Kasumi-1 (cell line): ENCODE measurements at places on chromosomes 1 and 21.

DNA sequence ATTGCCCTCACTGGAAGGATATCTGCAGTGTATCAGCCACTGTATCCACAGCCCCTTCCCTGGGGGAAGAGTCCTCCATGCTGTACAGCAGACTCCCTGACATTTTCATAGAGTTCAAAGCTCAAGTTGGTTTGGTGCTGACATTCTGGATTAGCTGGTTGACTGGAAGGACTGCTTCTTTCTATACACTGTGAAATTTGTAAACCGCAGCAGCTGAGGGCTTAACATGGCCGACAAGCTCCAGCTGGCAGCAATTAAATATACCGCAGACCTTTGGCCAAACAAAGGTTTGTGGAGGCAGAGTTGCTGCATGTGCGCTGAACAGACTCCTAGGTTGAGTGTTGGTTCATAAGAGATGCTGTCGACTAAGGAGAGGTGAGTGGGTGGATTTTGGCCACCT is 126.4 kb downstream of the DHRS3 start:
- DNase-seq, result no peak

GRCh38 chr1:97919585-97920261 is 1.1 kb downstream of the DPYD start:
- no peak for DNase-seq

DNA sequence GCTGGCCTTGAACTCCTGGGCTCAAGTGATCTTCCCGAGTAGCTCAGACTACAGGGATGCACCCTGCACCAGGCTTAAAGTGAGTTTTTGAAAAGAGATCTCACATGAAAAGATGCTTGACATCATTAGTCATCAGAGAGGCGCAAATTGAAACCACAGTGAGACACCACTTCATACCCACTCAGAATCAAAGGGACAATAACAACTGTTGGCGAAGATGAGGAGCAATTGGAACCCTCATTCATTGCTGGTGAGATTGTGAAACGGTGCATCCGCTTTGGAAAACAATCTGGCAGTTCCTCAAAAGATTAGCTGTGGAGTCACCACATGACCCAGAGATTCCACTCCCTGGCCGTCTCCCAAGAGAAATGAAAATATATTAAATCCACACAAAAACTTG is 122.3 kb downstream of the PGBD5 start:
- no peak for DNase-seq

- DNase-seq, result no peak
Observed at GRCh38 chr21:31370281-31370892, 26.3 kb upstream of the TIAM1 start.

DNA sequence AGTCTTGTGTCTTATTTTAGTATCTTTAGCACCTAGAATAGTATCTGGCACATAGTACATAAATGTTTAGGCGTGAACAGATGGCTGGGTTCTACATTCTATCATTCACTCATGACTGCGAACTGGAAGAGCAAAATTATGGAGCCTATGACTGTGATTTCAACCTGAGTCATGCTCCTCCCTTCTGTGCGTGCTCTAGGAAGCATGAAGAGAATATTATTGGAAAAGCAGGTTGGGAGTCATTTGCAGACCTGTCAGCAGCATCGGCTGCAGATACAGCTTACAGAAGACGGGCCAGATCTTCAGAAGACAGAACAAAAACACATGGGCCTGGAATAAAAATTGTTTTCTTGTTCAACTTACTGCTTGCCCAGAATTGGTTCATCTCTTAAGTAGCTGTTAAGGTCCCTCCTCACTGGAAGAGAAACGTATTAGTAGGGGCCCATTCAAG is 344.0 kb upstream of the USP24 start:
- no peak for DNase-seq

GRCh38 chr1:8055973-8056372 is 29.9 kb upstream of the ERRFI1 start:
- no peak for DNase-seq

GRCh38 chr1:36172017-36172747 is 16.2 kb downstream of the MAP7D1 start:
- DNase-seq, result no peak

GRCh38 chr1:16244650-16245285 is 7.8 kb upstream of the CPLANE2 start:
- no peak for DNase-seq

- peak; percentile 20 for DNase-seq
Observed at GRCh38 chr1:214658785-214659184, 55.8 kb downstream of the CENPF start.

DNA sequence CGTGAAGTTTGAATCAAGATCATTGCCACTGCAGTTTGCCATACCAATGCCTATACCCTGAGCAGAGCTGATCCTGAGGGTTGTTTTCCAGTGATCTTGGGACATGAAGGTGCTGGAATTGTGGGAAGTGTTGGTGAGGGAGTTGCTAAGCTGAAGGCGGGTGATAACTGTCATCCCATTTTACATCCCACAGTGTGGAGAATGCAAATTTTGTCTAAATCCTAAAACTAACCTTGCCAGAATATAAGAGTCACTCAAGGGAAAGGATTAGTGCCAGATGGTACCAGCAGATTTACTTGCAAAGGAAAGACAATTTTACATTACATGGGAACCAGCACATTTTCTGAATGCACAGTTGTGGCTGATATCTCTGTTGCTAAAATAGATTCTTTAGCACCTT is 78.6 kb downstream of the FMN2 start:
- no peak for DNase-seq

DNA sequence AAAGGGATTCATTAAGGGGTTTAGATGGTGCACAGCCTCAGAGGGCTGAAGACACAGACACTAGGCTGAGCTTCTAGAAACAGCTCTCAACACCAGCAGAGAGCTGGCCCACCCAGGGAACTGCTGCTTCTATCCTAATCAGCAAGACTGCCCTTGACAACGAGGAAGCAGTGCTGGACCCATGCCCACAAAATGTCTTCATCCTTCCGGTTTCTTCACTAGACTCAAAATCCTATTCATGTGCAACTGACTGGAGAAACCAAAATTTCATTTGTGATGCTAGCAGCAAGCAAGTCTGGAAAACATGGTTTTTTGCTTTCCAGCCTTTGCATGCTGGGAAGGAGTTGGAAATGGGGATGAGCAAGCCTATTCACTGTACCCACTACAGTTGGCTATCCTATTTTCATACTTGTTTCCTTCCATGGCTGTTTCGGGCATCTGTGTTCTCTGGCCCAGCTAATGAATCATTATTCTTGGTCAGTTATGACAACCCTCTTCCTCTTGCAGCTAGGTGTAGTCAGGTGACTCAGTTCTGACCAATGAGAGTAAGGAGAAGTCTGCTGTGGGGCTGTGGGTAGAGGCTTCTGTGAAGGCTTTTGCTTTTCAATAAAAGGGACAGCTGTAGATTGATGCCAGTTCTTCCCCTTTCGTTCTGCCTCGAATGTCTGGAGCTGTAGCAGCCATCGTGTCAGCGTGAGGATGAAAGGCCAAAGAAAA is 14.6 kb upstream of the TMEM61 start:
- peak; percentile 75 for DNase-seq
